Occipital lobe (tissue), 3 donors: ENCODE measurements at places on chromosomes 1 and 21. TPM values are rescaled to one million over a fixed set of nuclear protein-coding genes. Genes with fewer than 3 reads are reported as not detected.

TOR3A gene
- total RNA-seq, result 15.9 TPM

SH2D2A gene
- not detected for total RNA-seq

TSACC gene
- total RNA-seq, result not detected

S100A14 gene
- 0.47 TPM for total RNA-seq

TMCO1 gene
- 59.9 TPM for total RNA-seq

OR10Z1 gene
- total RNA-seq, result not detected

SELENOF gene
- 138 TPM for total RNA-seq

SCYL3 gene
- total RNA-seq, result 14.2 TPM

TLR5 gene
- total RNA-seq, result 1.7 TPM

GRIK1 gene
- total RNA-seq, result 7.5 TPM

ADGRB2 gene
- 75.0 TPM for total RNA-seq

GREM2 gene
- 7.0 TPM for total RNA-seq

TMEM200B gene
- total RNA-seq, result 0.94 TPM
